ENCODE measurements at places on chromosomes 5 and 9. TPM values are rescaled to one million over a fixed set of nuclear protein-coding genes. Genes with fewer than 3 reads are reported as not detected.
A peak's percentile ranks its signal among the peaks of the same experiment; 100 is the strongest.

DNA sequence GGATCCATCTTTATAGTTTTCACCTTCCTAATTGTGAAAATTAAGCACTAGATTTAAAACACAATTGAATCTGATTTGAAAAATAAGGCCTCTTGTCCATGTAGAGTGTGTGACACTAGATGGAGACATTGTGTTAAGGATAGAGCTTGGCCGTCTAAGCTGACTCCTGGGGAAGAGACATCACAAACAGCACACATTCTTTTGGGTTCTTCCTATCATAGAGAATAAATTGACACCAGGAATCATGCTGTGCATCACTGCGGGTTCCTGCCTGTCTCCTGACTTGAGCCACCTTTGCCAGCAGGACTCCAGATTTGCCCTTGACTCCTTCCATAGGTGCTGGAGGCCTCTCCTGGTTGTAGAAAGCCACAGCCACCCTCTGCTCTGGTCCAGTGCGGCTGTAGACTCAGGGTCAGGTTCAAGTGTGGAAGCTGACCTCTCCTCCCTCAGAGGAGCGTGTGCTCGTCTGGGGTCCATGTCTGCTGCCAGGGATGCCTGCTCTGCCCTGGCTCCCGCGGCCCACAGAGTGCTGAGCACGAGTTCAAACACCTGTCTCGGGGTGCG is 11.2 kb downstream of the ROPN1L start:
- DNase-seq, result no peak

Gene FRMD3
- 131 TPM for total RNA-seq

DNA sequence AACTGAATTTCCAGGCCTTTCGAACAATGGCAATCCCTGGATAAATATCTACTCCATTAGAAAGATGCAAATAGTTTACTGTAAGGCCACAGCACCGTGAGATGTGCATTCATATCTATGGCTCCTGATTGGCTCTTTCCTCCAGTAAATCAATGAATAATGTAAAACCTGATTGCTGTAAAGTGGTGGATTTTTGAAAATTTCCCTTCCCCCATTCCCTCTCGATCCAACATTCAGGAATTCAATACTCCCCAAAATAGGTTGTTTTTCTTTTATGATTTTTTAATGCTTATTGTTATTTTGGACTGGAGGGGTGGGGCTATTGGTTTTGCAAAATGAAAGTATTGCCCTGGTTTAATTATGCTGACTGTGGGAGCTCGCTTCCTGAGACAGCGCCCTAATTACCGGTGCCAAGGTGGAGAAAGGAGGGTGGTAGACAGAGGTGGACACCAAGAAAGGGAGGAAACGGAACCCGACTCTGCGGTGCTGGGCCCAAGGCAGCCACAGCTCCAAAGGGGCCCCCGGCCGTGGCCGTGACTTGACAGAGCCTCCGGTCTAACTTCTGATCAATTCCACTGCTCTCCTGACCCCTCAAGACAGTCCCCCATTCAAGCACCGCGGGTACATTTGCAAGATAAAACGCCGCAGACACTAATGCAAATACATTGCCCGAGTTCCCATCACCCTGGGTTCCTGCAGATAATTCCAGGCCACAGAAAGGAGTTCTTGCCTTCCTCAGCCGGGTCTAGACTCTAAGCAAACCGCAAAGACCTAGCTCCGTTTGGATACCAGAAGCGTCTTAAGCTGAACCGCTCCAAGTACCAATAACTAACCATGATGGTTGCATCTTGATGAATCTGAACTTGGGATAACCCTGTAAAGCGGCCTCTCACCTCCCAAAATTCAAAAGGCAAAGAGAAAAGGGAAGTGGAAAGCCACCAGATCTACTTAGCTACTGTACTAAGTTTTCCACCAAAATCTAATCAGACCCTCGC is 211.2 kb downstream of the MEF2C start:
- DNase-seq, result no peak

- no peak for DNase-seq
These were observed 4.0 kb downstream of the SNX30 start for GRCh38 chr9:112754578-112754977.

Gene CNTNAP3B
- total RNA-seq, result 8.0 TPM

DNA sequence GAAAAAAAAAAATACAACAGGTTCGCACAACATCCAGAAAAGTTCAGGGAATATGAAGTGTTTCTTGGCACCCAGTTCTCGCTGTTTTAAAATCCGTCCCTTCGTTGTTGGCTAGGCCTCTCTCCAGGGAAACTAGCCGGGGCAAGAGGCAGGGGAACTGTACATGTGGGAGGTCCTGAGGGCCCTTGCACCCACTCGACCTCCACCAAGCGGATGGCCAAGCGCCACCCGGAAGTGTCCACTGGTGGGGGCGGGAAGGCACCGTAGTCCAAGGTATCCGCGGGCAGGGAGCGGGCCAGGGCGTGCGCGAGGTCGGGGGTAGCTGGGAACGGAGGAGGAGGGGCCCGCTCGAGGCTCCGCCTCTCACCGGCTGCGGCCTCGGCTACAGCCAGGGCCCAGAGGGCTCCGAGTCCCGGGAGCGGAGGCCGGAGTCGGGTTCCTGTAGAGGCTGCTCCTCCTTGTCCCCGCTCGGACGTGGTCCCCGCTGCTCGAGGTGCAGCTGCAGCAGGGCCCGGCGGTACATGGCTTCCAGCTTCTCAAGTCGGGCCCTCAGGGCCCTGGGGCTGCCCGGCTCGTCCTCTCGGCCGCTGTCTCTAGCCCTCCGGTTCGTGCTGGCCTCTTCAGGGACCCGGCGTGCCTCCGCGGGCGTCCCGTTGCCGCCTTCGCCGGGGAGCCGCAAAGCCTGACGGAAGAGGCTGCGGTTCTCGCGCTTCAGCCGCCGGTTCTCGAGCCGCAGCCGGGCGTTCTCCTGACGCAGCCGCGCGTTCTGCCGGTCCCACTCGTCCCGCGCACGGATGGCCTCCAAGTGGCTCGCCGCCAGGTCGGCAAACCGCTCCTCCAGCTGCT is 720 bp downstream of the TUSC1 start:
- peak; percentile 88 for DNase-seq

GRCh38 chr5:13932011-13932410 is 12.5 kb downstream of the DNAH5 start:
- DNase-seq, result no peak

- no peak for DNase-seq
These were observed 105.9 kb downstream of the RFX3 start for GRCh38 chr9:3419893-3420292.

DNA sequence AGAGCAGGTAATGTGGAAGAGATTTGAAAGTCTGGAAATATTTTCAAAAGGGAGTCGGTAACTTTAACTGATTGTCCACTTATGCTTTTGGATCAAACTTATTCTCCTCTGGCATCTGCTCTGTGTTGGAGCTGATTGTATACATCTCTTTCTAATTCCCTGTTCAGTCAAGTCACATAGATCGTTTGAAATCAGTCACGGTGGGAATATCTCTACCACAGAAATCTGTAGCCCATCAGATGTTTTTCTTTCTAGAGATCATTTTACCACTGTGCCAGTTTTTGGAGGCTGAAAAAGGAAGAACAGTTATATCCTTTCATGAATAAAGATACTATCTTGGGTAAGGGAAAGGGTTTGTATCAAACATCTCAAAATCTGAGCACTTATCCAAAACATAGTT is 1853.3 kb downstream of the EFNA5 start:
- no peak for DNase-seq

Gene ADGRD2
- total RNA-seq, result not detected

Gene WWC1
- 2.2 TPM for total RNA-seq

Gene ZMAT2
- 35.5 TPM for total RNA-seq

GRCh38 chr9:89850631-89851325 is 246.0 kb downstream of the GADD45G start:
- DNase-seq, result no peak

Gene ANKRD55
- total RNA-seq, result 0.27 TPM

GRCh38 chr5:163916376-163916775 is 411.0 kb downstream of the MAT2B start:
- DNase-seq, result no peak

- DNase-seq, result no peak
These were observed 247.6 kb downstream of the TMEM232 start for GRCh38 chr5:110478895-110479294.

Gene LCN15
- 0.41 TPM for total RNA-seq

Gene CAVIN4
- 50.9 TPM for total RNA-seq

Gene SMIM33
- total RNA-seq, result not detected

- DNase-seq, result no peak
These were observed 60.9 kb downstream of the TLE4 start for GRCh38 chr9:79632705-79633104.

DNA sequence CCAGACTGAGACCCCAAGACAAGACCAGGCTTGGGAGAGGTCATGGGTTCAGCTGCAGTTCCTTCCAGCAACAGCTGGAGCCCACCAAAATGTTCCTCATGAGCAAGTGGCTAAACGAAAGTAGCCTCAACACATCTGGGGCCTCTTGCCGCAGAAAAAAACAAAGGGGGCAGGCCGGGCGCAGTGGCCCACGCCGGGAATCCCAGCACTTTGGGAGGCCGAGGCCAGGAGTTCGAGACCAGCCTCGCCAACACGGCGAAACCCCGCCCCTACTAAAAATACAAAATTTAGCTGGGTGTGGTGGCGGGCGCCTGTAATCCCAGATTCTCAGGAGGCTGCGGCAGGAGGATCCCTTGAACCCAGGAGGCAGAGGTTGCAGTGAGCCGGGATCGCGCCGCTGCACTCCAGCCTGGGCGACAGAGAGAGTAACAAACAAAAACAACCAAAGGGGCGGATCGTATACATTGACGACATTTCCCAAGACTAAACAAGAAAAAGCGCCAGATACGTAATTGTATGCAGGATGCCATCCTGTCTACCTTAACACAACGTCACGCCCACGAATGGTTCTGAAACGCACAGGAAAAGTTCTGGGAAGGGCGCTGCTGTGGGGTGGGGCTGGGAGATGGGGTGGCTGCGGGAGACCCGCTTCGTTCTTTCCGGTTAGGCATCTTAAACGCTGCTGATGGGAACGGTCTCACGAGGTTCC is 1.7 kb downstream of the INPP5E start:
- DNase-seq, result no peak

Gene CCNH
- total RNA-seq, result 20.3 TPM

DNA sequence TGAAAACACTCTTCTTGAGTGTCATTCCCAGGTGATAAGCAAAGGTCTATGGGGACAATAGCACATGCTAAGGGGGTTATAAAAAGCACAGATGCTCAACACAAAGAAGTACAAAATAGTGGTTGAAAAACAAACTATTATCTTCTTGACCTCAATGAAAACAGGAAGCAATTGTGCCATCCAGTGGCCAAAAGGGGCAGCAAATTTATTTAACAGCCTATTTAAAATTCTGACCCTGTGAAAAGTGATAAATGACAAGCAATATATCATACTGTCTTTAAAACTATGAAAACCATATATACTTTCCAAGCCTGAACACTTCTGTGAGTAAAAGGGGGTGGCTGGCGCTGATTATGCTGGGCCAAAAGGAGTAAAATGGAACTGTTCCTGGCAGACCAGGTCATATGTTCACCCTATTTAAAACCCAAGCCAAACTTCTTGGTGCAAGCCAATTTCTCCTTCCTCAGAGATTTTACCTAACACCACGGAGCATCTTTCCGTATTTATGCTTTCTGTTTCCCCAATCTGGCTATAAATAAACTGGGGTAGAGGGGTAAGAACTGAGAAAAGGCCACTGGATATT is 29.7 kb downstream of the TEX10 start:
- no peak for DNase-seq

Gene HTR1A
- total RNA-seq, result not detected

Gene FOXD4L3
- total RNA-seq, result not detected

DNA sequence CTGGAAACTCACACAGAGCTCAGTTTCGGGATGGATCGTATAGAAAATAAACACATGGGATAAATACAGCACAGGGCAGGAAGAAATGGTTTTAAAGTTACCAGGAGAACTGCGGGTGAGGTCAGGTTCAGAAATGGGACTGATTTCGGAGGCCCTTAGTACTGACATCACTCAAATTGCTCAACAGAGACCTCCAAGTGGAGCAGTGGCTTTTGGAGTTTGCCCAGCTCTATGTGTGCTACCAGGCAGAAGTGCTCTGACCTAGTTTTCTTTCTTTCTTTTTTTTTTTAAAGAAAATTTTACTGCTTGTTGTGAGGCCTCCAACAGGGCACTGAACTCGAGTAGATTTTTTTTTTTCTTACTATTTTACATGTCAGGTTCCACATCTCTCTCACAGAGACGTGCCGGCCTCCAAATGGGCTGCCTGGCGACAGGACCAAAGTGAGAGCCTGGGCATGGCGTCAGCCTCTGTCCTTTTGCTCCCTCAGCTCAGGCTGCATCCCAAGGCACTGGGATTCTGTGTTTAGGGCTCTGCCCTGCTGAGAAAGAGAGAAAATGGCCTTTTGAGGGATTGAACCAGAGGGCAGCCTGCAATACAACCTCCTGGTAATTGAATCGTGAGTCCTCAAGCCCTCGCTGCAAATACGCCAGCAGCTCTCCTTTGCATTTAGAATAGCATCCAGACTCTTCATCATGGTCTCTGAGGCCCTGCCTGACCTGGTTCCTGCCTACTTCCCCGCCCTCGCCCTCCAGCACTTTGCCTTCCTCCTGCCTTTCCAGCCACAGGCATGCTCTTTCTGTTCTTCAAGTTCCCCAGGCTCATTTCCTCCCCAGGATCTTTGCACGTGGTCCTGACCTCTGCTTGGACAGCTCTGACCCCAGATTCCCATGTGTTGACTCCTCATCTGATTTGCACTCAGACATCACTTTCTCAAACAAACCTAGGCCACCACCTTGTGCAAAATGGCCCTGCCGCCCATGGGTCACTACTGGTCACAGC is 173.5 kb downstream of the FGF1 start:
- no peak for DNase-seq

DNA sequence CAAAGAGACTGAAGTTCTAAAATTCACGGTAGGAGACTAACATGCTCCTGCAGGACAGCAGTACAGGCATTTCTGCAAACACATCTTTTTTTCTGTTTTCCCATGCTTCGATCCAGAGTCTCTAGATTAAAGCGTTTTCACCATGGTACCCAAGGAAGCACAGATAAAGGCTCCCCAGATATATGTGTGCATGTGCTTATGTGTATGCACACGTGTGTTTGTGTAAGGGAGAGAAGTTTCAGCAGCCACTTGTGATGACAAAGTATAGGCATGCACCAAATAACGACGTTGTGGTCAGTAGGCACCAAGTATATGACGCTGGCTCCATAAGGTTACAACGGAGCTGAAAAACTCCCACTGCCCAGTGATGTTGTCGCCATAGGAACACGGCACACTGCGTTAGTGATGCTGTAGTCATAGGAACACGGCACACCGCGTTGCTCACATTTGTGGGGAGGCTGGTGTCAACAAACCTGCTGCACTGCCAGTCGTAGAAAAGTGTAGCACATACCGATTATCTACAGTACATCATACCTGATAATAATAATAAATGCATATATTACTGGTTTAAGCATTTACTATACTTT is 21.7 kb downstream of the MED10 start:
- DNase-seq, result no peak

- DNase-seq, result no peak
These were observed 44.3 kb downstream of the SLC28A3 start for GRCh38 chr9:84296146-84296843.

- no peak for DNase-seq
These were observed 166.4 kb upstream of the OTULINL start for GRCh38 chr5:14415024-14415697.

All from left ventricle myocardium inferior (tissue), 1 donor.